Esophagus squamous epithelium (tissue), 5 donors: ENCODE measurements at places on chromosomes 7 and 10.

DNA sequence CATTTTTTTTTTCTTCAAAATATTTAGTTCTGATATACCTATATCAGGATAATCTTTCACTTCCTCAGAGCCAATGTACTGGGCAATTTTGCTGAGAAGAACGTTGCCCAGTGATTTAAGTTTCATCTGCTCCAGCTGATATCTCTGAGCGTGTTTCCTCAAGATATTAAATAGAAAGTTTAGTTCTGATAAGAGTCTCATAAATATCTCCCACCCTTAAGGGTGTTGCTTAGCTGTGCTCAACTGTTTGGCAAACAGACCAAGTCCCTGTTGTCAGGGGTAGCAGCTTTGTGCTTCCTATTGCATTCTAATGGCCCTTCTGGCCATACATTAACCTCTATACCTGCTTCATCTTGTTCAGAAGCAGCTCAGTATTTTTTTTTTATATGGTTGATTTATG, 84.7 kb upstream of the GPR141 start:
- DNase-seq: no peak

GRCh38 chr7:141122736-141123135, 48.9 kb downstream of the TMEM178B start:
- no peak for DNase-seq

GRCh38 chr10:120493411-120494312, 36.6 kb downstream of the PLPP4 start:
- DNase-seq: no peak

GRCh38 chr7:78953090-78953489, 500.4 kb downstream of the MAGI2 start:
- no peak for DNase-seq

DNA sequence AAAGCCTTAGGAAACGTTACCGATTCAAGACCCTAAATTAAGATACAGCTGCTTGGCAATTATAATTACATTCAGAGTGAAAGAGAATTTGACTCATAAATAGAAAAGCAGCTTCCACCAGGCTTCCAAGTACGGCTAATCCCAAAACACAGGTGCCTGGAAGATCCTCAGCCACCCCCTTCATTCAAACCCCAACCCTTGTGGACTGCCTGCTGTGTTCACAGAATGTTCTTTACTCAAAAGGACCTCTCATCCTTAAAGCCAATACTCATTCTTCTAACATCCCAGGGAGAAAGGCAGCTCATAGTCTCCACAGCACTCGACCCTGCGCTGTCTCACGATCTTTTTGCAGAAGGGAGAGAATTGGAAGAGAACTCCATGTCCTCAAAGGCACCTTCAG, 32.9 kb downstream of the RNF32 start:
- DNase-seq: no peak

DNA sequence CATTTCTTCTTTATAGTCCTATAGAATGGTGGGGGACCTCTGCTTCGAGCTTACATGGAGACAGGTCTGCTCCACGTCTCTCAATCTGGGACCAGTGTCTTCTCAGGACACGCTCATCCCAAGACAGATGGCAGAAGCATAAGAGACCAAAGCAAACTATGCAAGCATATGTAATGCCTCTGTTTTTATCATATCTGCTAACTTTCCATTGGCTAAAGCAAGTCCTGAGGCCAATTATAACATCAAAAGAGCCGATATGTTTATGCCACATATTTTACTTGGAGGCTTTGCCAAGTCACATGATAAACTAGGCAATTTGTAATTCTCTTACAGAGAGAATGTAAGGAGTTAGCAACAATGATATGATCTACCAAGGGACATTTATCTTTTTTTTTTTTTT, 102.6 kb upstream of the NRBF2 start:
- no peak for DNase-seq

GRCh38 chr7:73718905-73719805, at the start of gene STX1A:
Gene STX1A, minus strand, starts transcription at chr7:73719669. Its CDS starts 38 bp downstream, at chr7:73719631.
- DNase-seq: no peak

DNA sequence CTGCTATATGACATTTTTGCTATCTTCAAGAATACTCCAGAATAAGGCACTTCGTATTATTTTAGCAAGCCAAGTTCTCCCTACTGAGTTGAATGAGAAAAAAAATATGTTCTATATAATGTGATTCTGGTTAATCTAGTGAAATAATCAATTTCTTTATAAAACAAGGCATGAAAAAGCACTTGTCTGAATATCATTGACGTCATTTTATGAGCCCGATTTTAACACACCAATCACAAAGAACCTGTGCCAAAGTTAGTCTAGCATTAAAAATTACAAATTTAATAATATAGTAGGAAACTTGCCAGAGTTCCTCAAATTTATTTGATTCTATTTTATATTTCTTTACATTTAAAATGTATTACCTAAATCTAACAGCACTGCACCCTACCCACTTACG, 125.3 kb downstream of the CD36 start:
- DNase-seq: no peak

DNA sequence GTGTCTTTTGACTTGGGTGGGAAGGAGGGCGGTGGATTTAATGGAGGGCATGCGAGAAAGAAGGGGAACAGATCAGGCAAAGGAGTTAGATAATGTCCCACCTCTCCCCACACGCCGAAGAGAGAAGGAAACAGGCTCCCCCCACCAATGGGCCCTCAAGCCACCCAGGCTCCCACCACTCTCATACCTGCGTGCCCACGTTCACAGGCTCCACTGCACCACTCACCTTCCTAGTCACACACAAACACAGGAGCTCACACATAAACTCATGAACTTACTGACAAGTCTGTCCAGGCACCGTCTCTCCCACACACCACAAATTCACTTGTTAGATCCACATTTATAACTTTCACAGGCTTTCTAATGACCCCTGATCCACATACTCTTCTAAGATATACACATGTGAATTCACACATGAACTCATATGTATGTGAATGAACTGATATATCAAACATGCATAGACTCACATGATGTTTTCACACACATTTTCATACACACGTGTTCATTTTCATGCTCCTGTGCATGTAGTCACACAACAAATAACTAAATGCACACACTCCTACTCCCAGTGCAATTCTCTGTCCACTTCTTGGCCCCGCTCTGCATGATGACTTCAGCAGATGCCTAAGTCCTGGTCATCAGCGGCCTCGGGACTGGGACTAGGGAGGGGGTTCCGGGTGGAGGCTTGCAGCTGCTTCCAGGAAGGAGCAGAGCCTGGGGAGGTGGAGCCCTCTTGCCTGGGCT, 1.5 kb downstream of the LZTS2 start:
- no peak for DNase-seq

DNA sequence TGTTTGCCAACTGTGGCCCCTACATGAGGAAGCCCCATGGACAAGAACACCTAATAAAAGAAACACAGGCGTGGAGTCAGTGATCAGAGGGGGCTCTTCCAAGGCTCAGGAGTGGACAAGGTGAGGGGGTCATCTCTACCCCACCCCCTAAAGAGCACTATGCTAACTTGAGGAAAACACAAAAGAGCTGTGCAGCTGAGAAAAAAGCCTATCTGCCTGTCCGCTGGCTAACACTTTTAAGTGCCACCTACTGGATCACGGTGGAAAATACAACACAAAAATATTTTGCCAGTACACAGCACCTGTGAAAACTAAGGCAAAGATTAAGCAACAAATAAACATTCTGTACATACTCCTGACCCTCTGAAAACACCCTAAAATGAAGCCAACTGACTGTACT, 53.1 kb upstream of the COBL start:
- DNase-seq: no peak

DNA sequence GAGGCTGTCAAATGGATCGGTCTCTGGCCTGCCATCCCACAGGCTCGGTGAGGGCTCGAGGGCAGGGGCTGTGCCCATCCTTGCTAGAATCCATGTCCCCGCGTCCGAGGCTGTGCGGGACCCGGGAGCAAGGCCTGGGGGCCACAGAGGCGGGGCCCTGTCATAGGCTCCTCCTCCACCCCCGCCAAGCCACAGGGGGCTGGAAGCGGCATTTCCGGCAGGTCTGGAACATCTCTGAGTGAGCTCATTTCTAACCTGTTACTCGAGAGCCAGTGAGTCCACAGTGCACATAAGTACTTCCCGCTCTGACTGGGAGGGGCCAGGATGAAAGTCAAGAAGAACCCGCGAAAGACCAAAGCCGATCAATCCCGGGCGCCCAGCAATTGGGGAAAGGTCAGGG, 57.6 kb downstream of the NKX6-2 start:
- DNase-seq: no peak
